ENCODE measurements at places on chromosomes 16 and 17. TPM values are rescaled to one million over a fixed set of nuclear protein-coding genes. Genes with fewer than 3 reads are reported as not detected.

- peak; percentile 24 for DNase-seq
Observed at GRCh38 chr17:13272296-13272695, 254.5 kb upstream of the ELAC2 start.

DNA sequence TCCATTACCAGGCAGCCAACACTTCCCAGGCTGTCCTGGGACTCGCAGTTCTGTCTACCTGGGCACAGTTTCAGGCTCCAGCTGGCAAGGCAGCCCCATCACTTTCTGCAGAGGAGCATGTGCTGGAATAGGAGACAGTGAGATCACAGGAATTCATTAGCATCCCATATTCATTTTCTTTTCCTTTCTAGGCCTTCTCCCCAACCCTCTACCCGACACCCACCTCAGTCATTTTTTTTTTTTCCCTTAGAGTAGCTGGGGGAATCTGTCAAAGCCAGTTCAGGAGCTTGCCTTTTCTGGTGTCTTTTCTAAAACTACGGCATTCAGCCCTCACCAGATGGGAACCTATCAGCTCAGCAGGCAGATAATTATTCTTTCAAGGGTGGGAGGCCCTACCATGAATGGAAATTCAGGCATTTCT is 42.4 kb upstream of the FBXO47 start:
- no peak for DNase-seq

GRCh38 chr17:74922172-74922571 is 883 bp downstream of the USH1G start:
- DNase-seq, result no peak

DNA sequence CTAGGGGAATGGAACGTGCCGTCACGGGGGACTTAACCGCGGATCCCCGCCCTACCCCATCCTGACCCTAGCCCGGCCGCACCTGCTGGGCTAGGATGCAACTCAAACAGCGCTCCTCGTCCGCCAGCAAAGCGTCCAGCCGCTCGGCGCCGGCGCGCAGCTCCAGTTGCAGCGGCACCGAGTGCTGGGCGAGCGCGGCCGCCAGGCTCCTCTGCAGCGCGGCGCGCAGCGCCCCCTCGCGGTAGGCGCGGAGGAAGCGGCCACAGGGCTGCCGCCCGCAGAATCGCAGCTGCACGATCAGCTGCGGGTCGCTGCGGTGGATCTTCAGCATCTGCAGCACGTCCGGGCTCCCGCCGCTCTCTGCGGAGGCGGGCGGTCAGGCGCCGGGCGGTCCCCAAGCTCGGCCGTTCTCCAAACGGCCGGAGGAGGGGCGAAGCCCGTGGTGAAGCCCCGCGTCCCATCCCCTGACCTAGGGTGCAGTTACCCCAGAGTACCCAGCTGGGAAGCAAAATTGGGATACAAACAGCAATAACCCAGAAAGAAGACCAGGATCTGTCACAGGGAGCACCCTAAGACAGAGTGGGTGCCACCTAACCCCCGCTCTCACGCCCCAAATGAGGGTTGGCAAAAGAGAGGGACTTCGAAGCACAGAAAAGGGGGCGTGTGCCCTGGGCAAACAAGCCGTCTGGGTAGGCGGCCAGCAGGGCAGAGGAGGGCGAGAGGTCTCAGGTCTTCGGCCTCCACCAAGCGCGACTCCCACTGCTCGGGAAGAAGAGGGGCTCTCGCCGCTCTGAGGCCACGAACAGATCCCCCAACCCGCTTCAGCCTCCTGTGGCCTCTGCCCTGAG is 4.2 kb downstream of the TRADD start:
- DNase-seq, result peak; percentile 59

- no peak for DNase-seq
Observed at GRCh38 chr16:22623351-22623781, 112.7 kb downstream of the NPIPB5 start.

DNA sequence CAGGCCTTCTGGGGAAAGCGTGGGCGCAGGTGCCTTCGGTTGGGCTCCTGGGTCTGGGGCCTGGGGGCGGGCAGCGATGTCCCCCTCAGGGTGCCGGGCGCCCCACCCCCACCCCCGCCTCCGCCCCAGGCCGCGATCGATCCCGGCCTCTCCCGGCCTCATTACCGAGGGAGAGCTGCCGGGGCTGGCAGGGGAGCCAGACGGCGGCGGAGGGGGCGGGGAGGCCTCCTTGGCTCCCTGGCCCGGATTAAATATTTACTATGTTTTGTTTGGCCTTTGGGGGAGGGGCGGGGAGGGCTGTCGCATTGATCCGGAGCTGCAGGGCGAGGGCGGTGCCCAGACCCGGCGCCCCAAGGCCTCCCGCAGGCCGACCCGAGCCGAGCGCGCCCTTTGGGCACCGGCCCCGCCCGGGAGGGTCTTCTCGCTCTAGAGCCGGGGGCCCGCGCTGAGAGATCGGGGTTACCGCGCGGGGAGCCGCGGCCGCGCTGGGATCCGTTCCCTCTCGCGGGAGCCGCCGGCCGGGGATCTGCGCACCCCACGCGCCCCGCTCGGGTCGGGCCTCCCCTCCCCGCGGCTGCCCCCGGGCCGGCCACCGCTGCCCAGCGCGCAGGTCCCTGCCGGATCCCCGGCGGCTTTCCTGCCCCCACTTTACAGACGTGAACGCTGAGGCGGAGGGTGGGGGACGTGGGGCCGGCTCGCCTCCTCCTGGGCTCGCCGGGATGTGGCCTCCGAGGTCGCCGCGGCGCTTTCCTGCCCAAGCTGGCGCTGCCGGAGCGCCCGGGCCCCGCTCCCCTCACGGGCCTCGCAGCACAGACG is 27.0 kb downstream of the RTN4RL1 start:
- DNase-seq, result no peak

- peak; percentile 71 for DNase-seq
Observed at GRCh38 chr16:84295203-84295860, 654 bp downstream of the WFDC1 start.

DNA sequence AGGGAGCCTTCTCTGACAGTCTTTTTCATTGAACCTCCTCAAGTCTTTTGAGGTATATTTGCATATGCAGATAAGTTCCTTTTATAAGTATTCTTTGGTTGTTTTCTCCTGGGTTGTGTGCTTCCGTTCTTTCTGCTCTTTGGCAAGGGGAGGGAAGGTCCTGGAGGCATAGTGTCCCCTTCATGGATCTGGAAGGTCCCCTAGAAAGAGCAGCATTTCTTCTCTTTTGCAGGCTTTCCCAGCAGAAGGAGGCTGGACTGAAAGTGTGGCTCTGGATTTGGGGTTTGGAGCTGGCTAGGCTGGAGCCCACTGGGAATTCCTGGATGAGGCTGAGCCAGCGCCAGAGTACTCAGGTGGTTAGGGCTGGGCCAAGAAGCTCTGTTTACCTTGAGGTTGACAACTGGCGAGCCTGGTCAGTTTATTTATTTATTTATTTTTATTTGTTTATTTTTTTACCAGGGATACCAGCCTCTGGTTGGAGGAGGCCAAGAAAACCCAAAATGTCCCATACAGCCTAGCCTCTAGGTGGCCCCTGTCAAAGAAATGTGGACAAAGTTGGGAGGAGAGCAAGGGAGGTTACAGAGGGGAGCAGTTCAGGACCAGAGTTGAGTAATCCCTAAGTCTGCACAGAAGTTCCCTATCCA is 5.4 kb upstream of the TOP2A start:
- DNase-seq, result no peak

DNA sequence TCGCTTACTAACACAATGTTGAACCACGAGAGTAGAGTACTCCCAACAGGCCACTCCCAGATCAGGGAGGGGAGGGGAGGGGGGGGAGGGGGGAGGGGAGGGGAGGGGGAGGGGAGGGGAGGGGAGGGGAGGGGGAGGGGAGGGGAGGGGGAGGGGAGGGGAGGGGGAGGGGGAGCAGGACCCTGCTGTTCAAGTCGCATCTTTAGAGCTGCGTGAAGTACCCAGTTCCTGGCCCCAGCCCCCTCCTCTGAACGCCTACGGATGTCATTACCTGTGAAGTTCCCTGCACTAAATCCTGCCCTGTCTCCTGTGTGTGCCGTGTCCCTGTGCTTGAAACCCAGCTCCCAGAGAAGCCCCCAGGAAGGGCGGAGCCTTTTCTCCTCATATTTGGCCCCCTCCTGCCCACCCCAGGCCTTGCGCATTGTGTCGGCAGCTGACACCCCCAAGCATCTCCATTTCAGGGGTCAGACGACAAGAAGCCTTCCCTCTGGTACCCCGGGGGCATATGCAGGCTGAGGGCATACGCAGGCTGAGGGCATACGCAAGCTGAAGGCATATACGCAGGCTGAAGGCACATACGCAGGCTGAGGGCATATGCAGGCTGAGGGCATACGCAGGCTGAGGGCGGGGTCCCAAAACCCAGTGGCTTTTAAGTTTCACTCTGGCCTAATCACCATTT is 330.2 kb downstream of the C16orf95 start:
- DNase-seq, result no peak

GRCh38 chr17:22304667-22305303 is 612.5 kb downstream of the KCNJ18 start:
- no peak for DNase-seq

The PIRT gene
- not detected for total RNA-seq
